ENCODE measurements at places on chromosomes 2 and 18. TPM values are rescaled to one million over a fixed set of nuclear protein-coding genes. Genes with fewer than 3 reads are reported as not detected.

DNA sequence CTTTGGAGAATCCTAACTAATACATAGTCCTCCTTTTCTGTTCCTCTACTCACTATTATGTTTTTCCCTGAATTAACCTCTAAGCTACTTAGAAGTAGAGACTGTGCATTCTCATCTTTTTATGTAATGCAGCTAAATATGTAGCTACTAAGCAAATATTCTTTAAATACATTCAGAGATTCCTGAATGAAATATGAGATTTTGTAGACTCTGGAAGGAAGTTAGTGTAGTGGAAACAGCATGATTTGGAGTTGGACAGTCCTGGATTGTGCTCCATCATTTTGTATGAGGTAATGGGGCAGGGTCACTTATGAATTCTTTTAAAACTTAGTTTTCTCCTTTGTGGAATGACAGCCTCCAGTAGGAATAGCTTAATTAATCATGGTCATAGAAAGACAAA lies 24.7 kb upstream of the NT5C1B start:
- DNase-seq: no peak

- DNase-seq: no peak
Observed at GRCh38 chr2:144695657-144696056, 175.7 kb upstream of the ZEB2 start.

GRCh38 chr2:62663920-62664795 lies 41.4 kb upstream of the EHBP1 start:
- DNase-seq: no peak

GRCh38 chr2:63257473-63257872 lies 206.8 kb downstream of the OTX1 start:
- DNase-seq: no peak

DNA sequence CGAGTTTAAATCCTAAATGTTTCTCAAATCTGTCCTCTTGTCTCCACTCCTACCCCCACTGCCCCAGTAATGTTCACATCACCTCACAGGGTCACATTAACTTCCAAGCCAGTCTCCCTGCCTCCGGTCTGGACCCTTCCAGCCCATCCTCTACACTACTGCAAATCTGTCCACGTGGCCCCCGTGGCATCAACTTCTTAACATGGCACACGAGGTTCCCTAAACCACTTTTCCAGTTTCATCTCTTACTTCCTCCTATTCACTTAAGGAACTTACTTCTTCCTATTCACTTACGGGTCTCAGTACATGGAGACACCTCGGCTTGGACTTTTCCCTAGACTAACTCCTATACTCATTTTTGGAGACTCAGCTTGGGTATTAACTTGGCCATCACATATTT lies 27.0 kb downstream of the MRPL33 start:
- no peak for DNase-seq

- DNase-seq: no peak
Observed at GRCh38 chr2:110735366-110735765, 3.0 kb downstream of the ACOXL start.

- DNase-seq: peak; percentile 1
Observed at GRCh38 chr2:179226961-179227259, 37.7 kb downstream of the SESTD1 start.

DNA sequence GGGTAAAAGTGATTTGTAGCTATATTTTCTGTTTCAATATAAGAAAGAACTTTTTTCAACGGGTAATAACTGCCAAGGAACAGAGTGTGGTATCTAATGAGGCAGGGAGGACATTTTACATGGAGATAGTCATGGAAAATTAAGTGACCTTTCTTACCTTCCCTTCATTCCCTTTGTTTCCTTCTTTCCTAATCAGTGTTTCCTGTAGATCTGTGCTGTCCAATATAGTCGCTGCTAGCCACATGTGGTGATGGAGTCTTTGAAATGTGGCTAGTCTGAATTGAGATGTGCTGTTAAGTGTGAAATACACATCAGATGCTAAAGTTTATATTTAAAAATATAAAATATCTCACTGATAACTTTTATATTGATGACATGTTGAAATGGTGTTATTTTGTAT lies 81.8 kb downstream of the BABAM2 start:
- no peak for DNase-seq

The CTNNA2 gene
- not detected for total RNA-seq

The BMP10 gene
- total RNA-seq: not detected

Measured in B cell (primary cell).